ENCODE measurements at places on chromosomes 16 and 17.

- no peak for DNase-seq
Observed at GRCh38 chr16:66637806-66638205, 33.3 kb downstream of the CMTM3 start.

- DNase-seq, result no peak
Observed at GRCh38 chr17:63741143-63741407, 524 bp downstream of the STRADA start.

- no peak for DNase-seq
Observed at GRCh38 chr17:34572483-34572882, 6.9 kb upstream of the TMEM132E start.

GRCh38 chr16:12141073-12141951 is 164.8 kb downstream of the SNX29 start:
- DNase-seq, result no peak

DNA sequence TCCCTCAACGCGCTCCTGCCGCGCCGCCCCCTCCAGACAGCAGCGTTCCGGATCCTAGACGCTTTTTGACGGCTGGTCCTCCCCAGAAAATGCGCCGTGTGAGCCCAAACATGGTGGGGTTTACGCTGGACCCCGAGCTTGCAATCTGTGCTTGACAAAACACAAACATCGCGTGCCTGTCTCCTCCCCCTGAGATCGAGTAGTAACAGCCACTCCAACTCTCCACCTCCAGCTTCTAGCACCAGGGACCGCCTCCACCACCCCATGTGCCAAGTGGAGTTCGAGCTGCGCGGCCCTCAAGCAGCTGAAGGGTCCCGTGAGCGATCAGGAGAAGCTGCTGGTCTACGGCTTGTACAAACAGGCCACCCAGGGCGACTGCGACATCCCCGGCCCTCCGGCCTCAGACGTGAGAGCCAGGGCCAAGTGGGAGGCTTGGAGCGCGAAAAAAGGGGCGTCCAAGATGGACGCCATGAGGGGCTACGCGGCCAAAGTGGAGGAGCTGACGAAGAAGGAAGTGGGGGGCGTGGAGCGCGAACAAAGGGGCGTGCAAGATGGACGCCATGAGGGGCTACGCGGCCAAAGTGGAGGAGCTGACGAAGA is 656 bp upstream of the GEMIN4 start:
- no peak for DNase-seq

DNA sequence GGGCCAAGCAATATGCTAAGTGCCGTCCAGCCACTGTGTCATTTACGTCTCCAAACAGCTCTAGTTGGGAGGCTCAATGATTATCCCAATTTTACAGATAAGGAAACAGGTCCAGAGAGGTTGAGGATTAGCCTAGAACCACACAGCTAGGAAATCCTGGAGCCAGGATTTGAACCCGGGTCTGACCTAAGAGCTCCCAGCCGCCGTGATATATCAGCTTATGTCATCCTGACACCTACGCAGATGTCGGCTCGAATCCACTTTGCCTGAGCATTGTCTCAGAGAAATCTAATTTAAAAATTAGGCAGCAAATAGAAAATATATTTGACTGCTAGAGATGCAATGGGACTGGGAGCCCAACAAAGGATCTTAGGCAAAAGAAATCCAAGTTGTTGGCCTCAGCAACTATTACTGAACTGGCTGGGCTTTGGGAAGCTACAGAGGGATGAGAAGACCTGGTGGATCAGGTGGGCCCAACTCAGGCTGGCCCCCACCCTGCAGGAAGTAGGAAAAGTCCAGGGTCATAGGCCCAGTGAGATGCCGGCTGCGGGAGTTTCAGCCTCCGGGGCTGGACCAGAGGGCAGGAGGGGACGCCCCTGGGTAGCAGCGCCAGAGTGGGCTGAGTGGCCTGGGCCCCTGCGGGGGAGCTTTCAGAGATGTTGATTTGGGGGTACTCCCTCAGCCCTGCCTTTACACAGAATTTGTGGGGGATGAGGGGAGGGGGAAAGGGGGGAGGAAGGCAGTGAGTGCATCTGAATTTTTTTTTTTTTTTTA is 35.1 kb upstream of the IL21R start:
- no peak for DNase-seq
